SJSA1 (cell line): ENCODE measurements at places on chromosomes 5 and 9.

GRCh38 chr5:156310115-156310514 lies 16.8 kb upstream of the SGCD start:
- no peak for DNase-seq

DNA sequence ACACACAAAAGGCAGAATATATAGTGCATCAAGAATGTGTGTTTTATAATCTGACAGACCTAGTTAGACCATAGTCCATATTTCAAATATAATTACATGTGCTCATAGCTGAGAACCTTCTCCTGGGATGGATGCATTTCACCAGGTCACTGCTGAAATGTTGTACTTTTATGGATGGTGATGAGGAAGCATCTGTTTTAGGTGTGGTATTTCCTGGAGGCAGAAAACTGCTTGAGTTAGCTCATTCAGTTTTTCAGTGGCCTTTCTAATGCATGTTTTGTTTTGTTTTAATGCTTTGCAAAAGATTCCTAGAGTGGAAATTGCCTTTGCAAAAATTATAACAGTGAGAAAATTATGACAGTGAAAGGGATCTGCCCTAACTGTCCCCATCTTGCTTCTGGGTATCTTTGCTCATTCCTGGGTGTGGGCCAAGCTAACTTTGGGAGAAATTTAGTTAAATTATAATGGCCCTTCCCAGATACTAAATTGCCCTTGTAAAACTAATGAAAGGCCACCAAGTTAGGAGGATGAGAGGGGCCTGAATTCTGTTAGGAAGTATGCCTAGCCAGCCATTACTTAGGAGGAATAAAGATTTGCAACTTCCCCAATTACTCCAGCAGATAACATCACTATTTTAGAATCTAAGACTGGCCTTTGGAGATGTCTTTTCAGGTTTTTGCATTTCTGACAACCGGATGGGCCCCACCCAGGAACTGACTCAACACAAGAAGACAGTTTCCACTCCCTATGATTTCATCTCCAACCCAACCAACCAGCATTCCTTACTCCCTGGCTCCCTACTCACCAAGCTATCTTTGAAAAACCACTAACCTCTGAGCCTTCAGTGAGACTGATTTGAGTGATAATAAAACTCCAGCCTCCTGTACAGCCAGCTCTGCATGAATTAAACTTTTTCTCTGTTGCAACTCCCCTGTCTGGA lies 7.0 kb upstream of the IL12B start:
- DNase-seq = peak; percentile 66

GRCh38 chr5:112165399-112165798 lies 253.7 kb downstream of the EPB41L4A start:
- no peak for DNase-seq

DNA sequence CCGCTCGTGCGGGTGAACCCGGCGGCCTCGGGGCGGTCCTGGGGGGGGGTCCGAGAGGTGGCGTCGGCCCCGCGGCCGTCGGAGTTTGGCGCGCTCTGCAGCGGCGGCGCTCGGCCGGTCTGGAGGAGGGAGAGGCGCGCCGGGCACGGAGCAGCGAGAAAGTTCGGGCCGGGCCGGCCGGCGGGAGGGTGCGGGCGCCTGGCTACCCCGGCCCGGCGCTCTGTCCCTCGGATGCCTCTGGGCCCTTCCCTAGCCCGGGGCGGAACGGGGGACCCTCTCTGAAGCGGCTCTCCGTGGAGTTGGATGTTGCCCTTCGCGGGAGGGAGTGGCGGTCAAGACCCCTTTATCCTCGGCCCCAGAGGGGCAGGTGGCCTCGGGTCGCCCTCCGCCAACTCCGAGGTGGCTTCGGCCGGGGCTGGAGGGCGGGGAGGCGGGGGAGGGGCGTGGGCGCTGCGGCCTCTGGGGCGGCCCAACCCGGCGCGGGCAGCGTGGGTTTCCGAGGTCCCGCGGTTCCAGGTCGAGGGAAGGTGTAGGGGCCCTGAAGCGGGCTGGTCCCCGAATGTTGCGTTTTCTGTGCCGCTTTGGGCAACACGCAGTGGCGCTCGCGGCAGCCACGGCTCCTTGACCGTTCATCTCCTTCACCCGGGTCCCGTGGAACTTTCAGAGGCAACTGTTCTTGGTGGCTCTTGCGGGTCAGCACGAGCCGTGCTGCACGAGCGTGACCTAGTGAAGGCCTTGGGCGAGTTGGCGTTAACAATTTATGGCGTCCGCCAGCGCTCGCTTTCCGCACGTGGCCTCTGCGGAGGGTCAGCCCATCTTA lies 290.5 kb downstream of the DOCK8 start:
- DNase-seq = no peak

DNA sequence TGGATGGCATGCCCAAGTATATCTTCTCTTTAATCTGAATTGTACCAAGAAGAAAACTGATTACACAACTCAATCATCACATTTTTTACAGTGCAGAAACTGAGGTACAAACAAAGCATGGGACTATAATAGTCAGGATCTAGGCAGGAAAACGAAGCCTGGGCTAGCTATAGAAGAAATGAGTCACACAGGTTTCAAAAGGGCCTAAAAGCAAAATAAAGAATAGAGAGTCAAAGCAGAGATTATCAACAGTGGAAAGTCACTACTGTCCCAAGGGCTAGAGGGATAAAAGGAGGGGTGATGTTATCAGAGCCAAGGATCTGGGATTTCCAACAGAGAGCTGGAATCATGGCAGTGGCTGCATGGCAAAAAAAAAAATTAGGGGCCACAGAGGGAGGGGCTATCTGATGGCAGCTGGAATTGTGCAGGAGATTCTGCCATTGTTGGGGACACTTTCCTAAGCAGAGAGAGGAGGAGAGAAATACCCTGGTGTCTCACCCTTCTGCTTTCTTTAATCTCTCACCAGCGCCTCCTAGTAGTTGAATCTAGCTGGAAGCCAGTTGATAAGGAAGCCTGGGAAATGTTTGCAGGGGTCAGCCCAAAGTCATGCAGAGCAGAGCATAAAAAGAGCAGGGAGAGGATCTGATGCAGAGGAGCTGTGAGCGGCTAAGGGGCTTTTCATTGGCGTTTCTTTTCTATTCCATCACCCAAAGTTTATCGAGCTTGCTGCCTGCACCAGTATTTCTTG lies 343.2 kb downstream of the ACTL7B start:
- no peak for DNase-seq

DNA sequence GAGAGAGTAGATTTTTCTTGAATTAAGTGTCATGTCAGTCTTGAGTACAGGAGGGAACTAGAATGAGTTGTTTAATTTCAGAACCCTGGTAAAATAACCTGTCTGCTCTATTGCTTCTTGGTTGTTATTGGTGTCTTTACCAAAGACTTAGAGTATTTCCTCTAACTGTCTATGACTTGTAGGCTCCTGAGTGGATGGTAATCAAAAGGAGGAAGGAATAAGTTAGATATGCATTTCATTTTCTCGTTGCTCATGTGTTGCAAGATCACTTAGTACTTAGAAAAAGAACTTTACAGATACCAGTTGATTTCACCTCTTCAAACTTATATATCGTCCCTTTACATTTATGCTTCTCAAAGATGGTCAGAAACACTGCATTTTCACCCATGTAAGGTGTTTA lies 31.1 kb downstream of the UHRF2 start:
- no peak for DNase-seq

GRCh38 chr5:91296674-91297143 lies 86.4 kb downstream of the ARRDC3 start:
- no peak for DNase-seq

DNA sequence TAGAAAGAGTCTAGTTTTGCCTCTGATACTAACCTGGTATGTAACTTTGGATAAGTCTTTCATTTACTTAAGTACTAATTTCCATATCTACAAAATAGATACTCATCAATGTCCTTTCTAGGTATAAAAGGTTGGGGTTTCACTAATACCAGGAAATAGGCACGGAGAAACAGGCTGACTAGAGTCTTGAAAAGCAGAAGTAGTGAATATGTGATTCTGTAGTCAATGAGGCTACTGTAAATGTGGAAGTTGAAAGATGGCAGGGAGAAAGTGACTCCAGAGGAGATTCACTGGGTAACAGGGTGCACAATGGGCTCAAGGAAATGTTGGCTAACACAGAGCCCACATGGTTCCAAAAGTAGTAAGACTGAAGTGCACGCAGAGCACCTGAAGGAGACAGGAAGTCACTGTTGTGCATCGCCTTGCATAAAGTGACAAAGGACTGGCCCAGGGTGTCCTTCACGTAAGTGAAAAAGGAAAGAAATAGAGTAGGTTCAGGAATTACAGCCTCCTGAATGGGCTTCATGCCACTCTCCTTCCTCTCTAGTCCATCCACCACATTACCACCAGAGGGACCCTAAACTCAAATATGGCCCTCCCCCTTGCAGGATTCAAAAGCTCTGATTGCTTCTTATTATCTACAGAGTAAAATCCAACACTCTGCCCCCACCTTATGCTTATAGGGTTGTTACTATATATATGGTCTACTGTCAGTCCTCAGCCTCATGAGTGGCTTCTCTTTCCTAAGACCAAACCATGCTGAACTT lies 288.0 kb upstream of the SMARCA2 start:
- no peak for DNase-seq

- DNase-seq = no peak
Measured at GRCh38 chr5:135145985-135146384, 112.0 kb upstream of the PITX1 start.

DNA sequence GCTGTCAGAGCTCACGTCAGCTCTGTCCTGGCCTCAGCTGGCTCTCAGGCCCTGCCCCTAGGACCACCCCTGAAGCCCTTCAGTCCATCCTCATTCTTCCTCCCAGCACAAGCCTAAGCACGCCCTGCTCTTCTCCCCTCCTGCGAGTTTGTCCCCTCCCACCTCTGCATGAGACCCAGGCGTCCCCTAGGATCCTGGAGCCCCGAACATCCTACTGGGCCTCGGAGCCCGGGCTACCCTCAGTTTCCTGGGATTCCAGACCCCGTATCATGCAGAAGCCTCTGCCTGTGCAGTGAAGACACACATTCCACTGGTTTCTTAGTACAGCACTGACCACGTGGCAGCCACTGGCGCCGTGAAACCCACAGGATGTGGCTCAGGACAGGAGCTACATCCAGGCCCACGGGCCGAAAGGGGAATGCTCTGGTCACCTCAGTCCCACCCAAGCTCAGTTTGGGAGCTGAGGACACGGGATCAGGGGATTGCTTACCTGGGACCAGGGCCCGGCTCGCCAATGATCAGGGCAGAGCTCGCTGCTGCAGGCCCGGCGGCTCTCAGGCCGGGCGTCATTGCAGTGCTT lies 64.2 kb downstream of the ZNF354C start:
- peak; percentile 39 for DNase-seq

GRCh38 chr9:130137641-130138081 lies 34.5 kb upstream of the NCS1 start:
- no peak for DNase-seq

DNA sequence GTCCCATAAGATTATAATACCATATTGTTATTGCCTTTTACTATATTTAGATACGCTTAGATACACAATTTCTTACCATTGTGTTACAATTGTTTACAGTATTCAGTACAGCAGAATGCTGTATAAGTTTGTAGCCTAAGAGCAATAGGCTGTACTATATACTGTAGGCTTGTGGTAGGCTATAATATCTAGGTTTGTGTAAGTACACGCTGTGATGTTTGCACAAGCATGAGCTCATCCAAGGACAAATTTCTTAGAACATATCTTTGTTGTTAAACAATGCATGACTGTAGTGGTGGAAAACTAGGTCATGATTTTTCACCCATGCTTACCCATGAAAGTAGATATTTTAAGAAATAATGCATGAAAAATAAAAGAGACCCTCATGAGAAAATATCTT lies 509.4 kb upstream of the CDH18 start:
- no peak for DNase-seq

GRCh38 chr9:116284518-116284917 lies 130.9 kb downstream of the PAPPA start:
- DNase-seq = no peak
